Tibial artery (tissue), 4 donors: ENCODE measurements at places on chromosomes 4 and X.

DNA sequence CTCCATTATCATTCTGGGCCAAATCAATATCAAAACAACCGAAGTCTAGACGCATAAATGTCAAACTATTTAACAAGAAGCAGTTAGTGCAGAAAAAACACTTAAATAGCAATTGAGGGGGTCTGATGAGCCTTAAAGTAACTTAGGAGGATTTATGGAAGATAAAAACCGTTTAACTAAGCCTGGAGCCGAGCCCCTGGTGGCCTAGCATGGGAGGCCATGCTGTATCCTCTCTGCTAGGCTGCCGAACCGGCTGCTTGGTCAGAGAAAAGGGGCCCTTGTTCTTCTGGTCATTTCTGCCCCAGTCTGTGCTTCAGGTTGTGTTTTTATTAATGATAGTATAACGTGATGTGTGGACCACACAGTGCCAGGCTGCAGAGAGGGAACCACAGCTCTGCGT lies 72.4 kb downstream of the CPZ start:
- DNase-seq, result no peak

DNA sequence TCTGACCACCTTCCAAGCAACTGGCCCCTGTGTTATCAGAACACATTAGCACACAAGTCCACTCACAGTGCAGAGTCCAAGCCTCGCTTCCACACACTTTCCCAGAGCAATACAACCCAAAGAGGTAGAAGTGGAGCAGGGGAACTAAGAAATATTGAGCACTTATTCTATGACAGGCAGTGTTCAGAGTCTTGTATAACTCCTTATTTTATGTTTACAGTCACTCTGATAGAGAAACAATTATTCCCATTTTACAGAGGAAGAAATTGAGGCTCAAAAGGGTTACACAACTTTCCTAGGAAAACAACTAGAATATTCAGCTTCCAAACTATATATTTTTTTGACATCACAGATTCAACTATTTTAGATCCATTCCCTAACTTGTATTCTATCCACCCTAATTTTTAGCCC lies 18.3 kb upstream of the TMEM154 start:
- no peak for DNase-seq

DNA sequence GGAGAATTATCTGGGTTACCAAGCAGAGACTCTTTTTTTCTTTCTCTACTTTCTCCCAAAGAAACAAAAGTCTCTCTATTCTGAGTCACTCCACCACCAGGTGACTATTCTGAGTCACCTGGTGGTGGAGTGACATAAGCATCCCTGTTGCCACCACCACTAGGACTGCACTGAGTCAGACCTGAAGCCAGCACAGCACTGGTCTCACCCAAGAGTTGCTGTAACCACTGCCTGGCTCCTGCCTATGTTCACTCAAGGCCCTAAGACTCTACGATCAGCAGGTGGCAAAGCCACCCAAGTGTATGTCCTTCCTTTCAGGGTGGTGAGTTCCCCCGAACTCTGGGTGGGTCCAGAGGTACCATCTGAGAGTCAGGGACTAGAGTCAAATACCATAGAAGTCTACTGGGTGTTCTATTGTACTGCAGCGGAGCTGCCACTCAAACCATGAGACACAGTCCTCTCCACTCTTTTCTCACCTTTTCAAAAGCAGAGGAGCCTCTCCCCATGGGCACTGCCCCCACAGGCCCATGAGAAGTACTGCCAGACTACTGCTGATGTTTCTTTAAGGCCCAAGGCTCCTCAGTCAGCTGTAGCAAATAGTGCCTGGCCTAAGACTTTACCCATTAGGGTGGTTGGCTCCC lies 209.6 kb upstream of the IRS4 start:
- DNase-seq, result no peak

DNA sequence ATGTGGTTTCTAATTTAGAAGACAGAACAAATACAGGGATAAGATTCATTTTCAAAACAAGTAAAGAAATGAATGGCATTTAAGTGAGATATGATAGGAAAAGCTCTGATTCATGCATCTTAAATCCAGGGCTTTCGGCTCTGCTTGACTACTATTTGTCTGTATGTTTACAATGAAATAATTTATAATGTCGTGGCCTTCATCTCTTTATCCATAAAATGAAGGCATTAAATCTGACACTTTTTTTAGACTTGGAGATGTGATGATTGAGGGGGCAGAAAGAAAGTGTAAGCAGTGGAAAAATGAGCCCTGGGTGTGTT lies 115.7 kb upstream of the KIT start:
- no peak for DNase-seq

- no peak for DNase-seq
Measured at GRCh38 chrX:72083291-72083690, 48.4 kb downstream of the RTL5 start.

DNA sequence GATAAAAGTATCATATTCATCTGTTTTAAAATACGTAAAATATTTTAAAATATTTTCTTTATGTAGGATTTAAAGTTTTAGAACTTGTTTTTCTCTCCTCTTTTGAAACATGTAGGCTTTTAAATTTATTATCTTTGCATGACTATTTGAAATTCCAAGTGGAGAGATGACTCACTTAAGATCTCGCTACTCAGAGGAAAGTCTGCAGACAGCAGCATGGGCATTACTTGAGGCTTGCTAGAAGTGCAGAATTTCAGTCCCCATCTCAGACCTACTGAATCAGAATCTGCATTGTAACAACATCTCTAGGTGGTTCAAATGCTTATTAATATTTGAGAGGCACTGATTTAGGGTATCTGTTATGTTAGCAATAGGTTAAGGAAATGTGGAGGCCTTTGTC lies 225.7 kb upstream of the ARX start:
- no peak for DNase-seq

DNA sequence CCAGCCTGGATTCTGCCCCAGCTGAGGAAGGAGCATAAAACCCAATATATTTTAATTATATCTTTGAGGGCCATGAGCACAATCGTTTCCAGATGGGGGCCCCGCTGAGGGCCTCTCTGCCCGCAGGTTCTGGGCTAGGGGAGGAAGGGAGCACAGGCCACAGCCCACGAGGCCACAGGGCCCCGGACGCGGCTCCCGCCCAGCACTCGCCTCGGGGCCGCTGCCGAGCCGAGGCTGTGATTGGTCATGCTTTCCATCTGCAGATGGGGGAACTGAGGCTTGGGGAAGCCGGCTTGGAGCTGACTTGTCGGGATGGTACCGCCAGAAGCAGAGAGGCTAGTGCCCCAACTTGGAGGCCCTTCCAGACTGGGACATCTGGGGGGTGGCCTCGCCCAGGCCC lies 34.0 kb downstream of the TACC3 start:
- no peak for DNase-seq

DNA sequence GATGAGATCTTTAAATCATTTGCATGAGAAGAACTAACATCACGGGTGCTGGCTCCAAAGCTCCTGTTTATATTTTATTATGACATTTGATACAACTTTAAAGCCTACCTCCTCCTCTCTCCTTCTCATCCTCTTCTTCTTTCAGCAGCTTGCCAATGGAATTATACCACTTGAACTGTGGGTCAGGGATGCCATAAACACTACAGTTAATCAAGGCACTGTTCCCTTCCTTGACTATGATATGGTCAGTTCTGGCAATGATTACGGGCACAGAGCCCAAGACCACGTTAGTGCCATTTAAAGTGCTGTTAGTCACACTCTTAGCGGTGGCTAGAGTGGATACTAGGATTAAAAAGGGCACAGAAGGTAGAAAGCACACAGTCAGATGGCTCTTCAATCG lies 20.7 kb downstream of the MFAP3L start:
- no peak for DNase-seq

DNA sequence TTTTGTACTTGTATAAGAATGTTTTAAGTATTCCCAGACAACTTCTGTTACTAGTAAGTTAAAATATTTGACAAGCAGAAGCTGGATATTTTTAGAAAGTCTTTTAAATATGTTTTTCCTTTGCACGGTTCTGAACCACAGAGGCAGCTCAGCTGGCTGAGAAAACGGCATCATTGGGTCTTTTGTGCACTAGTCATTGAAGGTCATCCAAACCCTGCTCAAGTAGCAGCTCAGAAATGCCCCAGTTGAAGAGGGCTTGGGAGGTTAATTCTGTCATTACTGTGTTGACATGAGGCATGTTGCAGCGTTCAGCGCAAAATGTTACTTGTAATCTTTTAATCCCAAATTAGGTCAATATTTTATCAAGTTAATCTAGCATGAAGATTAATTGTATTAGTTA lies 383.7 kb upstream of the FAM241A start:
- no peak for DNase-seq

DNA sequence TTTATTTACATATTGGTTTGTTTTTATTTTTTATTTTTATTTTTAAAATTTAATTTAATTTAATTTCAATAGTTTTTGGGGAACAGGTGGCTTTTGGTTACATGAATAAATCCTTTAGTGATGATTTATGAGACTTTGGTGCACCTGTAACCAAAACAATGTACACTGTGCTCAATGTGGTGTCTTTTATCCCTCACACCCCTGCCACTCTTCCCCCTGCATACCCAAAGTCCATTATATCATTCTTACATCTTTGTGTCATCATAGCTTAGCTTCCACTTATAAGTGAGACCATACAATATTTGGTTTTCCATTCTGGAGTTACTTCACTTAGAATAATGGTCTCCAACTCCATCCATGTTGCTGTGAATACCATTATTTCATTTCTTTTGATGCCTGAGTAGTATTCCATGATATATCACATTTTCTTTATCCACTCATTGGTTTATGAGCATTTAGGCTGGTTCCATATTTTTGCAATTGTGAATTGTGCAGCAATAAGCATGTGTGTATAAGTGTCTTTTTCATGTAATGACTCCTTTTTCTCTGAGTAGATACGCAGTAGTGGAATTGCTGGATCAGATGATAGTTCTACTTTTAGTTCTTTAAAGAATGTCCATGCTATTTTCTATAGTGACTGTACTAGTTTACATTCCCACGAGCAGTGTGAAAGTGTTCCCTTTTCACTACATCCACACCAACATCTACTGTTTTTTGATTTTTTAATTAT lies 157.1 kb downstream of the CPXCR1 start:
- no peak for DNase-seq

GRCh38 chrX:19870710-19871490 lies 16.5 kb downstream of the SH3KBP1 start:
- DNase-seq, result no peak

GRCh38 chr4:61771056-61771455 lies 570.9 kb downstream of the ADGRL3 start:
- no peak for DNase-seq

DNA sequence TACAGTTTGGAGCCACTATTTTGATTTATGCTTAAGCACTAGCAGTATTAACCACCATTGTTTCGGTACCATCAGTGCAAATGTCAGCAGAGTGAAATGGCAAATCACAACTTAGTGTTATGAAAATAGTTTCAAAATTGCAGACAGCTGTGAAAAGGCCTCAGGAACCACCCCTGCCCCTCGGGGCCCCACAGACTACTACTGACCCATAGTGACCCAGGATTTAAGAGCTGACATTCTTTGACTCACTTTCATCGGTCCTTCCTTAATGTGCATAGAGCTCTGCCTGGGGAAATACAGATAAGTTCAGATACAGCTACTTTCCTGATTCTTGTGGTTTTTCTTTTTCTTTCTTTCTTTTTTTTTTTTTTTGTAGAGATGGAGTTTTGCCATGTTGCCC lies 3.3 kb upstream of the BBS7 start:
- DNase-seq, result no peak

DNA sequence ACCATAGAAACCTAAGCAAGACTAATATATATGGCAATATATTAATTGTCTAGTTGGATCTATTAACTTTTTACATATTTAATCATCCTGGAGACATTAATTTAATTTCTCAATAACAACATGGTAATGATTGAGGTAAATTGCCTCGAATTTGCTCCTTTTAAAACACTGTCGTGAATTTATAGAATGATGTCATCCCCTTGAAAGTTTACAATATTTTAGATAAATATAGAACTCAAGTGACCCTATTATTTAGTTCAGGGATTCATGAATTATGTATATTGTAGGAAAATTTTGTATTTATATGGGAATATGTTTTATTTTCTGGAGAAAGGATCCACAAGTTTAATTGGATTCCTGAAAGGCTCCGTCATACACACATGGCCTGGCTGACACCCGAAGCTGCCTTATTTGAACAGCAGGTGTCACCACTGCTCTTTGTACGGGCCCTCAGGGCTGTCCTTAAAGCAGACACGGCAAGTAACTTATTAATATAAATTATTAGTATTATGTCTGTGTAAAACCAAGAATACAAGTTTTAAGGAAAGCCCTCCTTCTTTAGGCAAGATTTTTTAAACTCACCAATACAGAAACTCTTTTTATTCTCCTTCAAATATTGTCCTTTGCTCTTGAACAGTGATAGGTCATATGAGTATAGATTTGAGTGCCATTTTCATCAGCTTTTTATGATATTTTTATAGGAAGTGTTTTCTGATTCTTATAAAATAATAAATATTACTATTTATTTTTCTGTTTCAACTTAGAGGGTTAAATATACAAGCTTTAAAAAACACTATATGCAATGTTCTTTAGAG lies 1.9 kb upstream of the PLRG1 start:
- DNase-seq, result peak; percentile 78

- no peak for DNase-seq
Measured at GRCh38 chr4:13238936-13239335, 245.2 kb downstream of the RAB28 start.

DNA sequence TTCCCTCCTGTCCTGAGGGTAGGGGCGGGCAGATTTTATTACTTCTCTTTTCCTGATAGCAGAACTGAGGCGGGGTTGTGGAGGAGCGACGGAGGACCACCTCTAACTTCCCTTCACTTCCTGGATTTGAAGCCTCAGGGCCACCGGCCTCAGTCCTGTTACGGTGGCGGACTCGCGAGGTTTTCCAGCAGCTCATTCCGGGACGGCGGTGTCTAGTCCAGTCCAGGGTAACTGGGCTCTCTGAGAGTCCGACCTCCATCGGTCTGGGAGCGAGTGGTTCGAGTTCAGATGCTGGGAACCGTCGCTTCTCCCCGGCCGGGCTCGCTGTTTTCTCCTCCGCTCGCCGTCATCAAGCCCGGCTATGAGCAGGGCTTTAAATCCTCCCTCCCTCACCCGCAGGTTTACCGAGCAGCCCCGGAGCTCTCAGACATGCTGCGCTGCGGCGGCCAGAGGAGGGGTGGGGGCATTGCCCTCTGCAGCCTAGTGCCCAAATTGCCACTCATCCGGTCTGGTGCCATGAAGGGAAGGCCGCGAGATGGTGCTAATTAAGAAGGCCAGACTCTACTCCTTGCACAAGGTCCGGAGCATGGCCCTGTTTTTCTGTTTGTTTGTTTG lies 23.3 kb downstream of the HAND2 start:
- no peak for DNase-seq

GRCh38 chrX:119734897-119735339 lies 23.5 kb upstream of the SOWAHD start:
- DNase-seq, result peak; percentile 70

DNA sequence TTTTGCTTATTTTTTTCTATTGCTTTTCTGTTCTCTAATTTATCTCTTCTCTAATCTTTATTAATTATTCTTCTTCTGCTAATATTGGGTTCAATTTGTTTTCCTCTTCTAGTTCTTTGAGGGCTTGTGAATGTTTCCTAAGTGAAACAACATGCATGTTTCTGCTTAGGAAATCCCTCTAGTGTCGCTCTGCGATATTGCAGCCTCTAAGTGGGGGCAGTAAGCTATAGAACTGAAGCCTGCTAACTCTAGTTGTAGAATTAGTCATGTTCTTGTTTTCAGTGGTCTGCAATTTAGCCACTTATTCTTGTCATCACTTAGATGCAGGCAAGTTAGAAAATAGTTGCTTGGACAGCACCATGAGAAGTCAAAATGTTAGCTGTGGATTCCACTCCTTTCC lies 222.6 kb downstream of the SPIN4 start:
- DNase-seq, result no peak
